ENCODE measurements at places on chromosomes 3 and 15.

DNA sequence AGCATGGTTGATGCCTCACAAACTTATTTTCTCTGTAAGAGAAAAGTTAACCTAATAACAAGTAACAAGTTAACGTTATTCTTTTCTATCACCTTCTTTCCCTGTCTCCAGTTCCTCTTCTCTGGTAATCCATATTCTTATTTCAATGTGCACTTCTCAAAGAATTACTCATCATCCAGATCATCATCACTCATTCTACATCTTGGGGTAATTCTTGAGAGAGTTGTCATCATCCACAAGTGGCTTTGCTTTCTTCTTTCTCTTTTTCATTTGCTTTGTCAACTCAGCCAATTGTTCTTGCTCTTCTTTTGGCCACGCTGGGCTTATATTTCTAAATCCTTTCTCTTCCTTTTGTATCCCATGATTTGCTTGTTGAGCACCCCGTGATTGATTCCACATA, 20.8 kb upstream of the RNF111 start:
- no peak for DNase-seq

- DNase-seq, result no peak
Observed at GRCh38 chr3:135840436-135840835, 125.1 kb upstream of the PPP2R3A start.

- no peak for DNase-seq
Observed at GRCh38 chr3:185709251-185709955, 115.4 kb downstream of the IGF2BP2 start.

- no peak for DNase-seq
Observed at GRCh38 chr3:18258492-18258891, 166.6 kb downstream of the SATB1 start.

- DNase-seq, result no peak
Observed at GRCh38 chr3:172365028-172365567, 83.2 kb downstream of the GHSR start.

DNA sequence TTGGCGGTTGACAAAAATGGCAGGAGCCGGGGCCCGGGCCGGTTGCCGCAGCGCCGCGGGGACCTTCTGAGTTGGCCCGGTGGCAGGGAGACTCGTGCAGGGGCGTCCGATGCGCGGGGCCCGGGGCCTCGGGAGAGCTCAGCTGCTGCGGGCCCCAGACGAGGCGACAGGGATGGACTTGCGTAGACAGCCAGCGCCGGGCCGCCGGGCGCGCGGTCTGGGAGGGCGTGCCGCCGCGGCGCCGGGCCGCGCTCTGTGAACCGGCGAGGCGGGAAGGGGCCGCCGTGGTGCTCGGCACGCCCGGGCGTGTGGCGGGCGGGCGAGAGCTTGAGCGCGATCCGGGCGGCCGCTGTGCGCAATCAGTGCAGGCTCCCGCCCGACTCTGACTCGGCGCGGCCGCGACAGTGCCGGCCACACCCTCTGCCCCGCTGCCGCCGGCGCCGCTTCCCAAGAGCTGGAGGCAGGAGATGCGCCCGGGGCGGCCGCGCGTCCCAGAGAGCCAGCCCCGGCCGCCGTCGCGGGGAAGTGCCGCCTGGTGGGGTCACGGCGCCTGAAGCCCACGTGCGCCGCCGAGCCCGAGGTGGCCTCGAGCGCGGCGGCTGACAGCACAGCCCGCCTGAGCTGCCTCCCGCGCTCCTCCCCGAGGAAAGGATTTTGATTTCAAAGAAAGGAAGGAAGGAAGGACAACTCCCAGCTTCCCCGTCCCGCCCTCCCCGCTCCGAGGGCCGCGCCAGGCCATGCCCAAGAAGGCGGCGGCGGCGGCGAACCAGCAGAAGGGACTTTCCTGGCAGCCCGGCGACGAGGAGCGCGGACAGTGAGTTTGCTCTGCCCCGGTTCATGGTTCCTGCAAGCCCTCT, 657 bp downstream of the TLNRD1 start:
- DNase-seq, result peak; percentile 27

DNA sequence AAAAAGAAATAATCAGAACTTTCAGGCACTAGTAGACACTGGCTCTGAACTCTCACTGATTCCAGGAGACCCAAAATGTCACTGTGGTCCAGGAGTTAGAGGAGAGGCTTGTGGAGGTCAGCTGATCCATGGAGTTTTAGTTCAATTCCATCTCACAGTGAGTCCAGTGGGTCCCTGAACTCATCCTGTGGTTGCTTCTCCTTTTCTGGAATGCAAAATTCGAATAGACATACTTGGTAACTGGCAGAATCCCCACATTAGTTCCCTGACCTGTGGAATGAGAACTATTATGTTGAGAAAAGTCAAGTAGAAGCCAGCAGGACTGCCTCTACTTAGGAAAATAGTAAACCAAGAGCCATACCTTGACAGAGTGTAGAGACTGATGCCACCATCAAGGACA, 87.3 kb upstream of the OXTR start:
- DNase-seq, result no peak

DNA sequence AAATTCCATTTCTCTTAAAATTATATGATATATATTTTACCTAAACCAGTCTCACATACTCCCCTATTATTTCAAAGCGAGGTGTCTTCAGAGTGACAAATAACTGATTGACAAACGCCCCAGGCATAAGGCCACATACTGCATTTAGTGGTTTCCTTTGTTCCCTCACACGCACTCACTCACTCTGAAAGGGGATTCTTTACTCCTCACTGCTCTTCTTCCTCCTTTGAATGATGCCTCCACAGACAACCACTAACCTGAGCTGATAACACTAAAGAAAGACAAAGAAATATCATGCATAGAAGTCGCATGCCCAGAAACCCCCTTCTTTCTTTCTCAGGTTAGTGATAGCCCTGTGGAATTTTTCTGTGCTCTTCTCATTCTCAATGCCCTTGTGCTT, 24.1 kb upstream of the BBX start:
- no peak for DNase-seq

DNA sequence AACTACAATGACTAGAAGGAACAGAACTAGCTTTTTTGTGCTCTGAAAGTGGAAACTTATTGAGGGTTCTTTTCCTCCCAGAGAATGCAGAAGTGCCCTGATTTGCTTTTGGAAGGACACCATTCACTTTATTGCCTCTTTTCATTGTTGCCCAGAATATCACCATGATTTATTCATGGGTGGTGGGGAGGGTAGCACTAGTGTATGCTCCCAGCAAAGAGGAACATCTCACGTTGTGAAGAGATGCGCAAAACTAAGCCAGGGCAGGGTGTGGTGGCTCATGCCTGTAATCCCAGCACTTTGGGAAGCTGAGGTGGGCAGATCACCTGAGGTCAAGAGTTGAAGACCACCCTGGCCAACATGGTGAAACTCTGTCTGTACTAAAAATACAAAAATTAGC, 31.4 kb downstream of the FLNB start:
- DNase-seq, result no peak

DNA sequence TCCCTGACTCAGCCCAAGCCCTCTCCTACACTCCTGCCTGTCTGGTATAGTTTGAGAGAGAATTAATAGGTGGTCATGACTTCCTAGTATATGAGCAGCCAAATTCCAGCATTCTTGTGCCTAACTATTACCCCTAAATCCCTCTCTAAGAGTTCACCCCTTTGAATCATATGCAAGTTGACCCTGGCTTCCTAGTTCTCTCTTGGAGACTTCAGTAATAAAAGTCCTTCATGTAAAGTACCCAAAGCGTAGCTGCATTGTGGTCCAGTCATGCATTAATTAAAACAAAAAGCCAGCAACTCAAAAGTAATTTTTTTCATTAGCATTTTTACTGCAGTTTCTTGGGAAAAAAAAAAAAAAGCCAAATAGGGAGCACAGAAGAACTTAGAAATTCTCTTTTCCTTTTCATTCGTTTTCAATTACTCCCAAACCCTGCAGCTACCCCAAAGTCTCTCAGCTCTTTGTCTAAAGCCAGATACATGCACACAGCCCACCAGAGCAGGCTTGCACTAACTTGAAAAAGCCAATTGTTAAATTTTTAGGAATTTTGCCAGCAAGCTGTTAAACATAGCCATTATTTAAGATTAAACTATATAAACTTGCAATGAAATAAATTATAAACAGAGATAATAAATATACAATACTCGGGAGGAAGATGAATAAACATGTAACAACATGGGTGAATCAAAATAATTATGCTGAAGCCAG, 50.1 kb upstream of the STT3B start:
- DNase-seq, result no peak

DNA sequence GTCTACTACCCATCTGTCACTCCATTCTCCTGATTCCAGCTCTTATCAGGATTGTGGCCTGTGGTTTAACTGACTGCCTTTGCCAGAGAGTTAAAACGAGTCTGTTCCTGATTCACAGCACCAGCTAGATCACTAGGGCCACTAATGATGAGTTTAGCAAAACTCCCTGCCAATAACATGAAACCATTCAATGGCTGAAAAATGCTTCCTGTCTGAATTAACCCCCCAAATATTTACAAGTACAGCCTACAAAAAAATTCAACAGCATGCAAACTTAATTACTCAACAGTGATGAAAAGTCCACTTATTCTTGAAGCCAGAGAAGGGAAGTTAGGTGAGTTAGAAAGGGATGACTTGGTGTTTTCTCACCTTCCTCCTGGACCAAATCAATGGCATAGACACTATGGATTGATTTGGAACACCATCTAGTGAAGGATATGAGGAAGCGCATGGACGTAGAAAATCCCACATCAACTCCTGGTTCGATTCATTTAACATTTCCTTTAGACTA, 141.4 kb downstream of the TGFBR2 start:
- DNase-seq, result no peak

DNA sequence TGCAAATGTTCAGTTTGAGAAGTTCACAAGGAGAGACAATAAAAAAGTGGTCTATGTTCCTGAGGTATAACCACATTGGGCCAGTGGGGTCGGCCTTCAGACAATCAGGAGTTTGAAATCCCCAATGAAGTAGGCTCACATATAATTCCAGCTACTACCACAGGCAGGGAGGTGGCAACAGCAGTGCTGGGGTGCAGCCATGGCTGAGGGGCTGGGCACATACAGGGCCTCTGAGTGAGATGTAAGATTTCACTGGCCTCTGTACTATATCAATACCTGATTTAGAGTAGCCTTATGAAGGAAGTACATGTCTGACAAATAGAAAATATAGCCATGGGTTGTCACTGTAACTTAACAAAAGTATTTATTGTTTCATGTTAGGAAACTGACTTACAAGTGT, 402.2 kb downstream of the TBC1D5 start:
- DNase-seq, result no peak

DNA sequence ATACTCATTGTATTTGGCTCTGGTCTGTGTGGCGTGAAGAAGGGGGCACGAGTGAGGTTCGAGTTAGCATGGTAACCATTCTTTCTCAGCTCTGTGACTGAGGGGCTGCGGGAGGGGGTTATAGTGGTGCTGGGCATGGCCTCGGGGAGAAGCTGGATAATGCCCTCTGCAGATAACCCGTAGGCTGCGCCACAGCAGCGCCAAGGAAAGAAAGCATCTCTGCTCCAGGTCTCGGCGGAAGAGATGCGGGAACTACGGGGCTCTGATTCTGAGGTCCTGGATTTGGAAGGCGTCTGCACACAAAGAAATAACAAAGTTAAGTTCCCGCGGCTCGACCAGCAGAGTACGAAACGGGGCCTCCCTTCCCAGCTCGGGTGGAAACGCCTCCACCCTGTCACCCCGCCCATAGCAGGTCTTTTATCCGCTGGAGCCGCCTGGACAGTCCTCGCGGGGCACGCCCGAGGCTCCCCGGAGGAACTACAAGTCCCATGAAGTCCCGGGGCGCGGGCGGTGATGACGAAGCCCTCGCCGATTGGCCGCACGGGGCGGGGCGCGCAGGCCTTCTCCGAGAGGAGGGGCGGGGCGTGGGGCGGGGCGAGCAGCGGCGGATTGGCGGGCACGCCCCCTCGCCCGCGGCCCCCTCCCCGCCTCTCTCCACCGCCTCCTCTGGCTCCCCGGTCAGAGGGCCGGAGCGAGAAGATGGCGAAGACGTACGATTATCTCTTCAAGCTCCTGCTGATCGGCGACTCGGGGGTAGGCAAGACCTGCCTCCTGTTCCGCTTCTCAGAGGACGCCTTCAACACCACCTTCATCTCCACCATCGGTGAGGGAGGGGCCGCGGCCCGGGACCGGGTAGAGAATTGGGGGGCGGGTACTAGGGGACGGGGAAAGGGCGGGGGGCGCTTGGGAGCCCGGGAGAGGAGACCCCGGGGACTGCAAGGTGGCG, at the start of gene RAB8B:
TSS of gene RAB8B (plus strand) at position 681 of the 946 bp plus-strand sequence. CDS start at position 700, 19 bp downstream.
- peak; percentile 96 for DNase-seq

- DNase-seq, result no peak
Observed at GRCh38 chr15:99275525-99276128, 24.3 kb downstream of the LRRC28 start.

- no peak for DNase-seq
Observed at GRCh38 chr15:31465083-31465955, 138.7 kb downstream of the KLF13 start.

DNA sequence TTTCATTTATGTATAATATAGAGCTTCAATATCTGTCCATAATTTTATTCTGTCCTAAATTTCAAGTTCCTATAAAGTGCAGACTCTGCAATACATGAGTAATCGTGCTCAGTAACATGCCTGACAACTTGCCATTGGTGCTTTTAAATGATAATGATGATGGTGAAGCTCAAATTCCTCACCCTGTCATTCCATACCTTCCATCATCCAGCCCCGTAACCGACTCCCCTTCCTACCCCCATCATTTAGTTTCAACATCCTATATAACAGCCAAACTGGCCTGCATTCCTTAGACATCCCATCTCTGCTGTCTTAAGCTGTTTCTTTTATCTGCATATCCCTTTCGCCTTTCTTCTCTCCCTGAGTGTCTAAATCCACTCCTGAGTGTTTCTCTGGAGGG, 67.2 kb upstream of the DLG1 start:
- no peak for DNase-seq

DNA sequence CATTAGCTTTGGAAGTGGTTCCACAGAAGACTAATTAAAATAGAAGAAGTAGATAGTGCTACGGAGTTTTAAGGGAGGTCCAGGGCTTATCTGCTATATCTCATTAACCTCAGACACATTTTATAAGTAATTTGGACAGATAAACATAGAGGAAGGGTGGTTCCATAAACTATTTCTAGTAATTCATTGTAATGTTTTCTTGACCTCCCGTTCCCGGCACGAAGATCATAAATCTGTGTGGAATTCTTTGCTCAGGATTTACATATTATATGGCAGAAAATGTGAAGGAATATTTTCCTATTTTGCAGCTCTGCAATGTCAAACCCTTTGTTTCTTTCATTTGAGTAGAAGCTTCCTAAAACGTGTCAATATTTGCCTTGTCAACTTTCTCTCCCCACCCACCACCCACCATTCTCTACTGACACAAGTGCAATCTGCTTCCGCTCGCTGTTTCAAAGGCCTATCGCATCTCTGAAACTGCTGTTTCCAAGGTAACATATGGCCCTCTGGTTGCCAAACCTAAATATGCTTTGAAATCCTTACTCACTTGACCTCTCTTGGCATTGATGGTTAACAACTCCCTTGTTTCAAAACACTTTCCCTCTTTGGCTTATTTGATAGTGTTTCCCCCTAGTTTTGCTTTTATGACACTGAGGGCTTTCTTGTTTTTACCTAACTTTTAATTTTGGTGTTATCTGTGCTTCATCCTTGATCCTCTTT, 21.4 kb upstream of the PLSCR5 start:
- no peak for DNase-seq

GRCh38 chr3:124783696-124784095, 53.4 kb downstream of the UMPS start:
- DNase-seq, result no peak

- DNase-seq, result no peak
Observed at GRCh38 chr15:89196994-89197393, 24.4 kb downstream of the RLBP1 start.

Data from CD4-positive, alpha-beta T cell treated with Interleukin-6 at 100 ng/mL for 8 hours (primary cell).